Skeletal muscle cell (primary cell): ENCODE measurements at places on chromosomes 1 and 21.

DNA sequence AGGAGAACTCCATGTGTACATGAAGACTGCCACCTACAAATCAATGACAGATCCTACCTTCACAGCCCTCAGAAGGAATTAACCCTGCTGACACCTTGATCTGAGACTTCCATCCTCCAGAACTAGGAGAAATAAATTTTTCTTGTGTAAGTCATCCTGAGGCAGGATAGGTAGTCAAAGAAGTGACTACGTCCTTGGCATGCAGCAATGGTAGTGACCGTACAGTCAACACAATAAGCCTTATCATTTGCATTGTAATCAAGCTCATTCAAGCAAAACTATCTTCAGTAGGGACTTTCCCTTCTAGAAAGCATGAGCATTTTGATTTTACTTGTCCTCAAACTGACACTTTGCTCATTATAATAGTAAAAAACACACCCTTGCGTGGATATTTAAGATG lies 64.0 kb upstream of the KCNK1 start:
- no peak for DNase-seq

GRCh38 chr1:46687093-46687659 lies 15.5 kb downstream of the TEX38 start:
- no peak for DNase-seq

DNA sequence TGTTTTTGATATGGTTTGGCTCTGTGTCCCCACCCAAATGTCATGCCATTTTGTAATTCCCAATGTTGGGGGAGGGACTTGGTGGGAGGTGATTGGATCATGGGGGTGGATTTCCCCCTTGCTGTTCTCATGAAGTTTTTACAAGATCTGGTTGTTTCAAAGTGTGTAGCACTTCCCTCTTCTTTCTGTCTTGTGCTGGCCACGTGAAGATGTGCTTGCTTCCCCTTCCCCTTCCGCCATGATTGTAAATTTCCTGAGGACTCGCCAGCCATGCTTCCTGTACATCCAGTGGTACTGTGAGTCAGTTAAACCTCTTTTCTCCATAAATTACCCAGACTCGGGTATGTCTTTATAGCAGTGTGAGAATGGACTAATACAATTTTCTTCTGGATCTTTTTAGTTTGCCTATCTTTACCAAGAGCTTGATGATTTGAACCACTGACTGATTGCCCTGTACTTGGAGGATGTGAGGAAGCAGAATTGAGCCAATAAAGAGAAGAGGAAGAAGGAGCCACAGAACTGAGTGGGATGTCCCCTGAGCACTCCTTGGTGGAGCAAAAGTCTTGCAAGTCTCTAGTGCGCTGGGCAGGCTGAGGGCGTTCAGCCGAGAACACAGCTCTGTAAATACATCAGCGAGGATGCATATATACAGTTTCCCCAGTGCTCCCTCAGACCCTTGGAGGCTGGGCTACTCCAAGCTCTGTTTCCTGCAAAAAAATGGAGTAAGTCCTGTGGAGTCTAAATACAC lies 102.6 kb downstream of the CYYR1 start:
- no peak for DNase-seq

DNA sequence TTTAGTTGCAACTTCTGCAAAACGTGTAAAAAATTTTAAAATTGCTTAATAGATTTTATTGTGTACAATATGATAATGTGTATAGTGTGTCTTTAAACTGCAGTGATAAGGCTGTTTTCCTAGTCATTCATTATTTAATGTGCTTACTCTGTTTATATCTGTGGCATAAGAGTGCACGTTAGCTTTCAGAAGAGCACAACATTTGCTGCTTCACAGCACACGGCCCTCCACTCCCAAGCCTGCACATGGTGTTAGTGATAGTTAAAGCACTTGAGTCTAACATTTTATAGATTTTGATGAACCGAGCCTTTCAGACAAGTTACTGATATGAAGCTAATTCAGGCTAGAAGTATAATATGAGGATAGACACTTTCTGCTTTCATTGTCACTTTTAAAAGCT lies 120.6 kb downstream of the ADGRL2 start:
- DNase-seq, result no peak

DNA sequence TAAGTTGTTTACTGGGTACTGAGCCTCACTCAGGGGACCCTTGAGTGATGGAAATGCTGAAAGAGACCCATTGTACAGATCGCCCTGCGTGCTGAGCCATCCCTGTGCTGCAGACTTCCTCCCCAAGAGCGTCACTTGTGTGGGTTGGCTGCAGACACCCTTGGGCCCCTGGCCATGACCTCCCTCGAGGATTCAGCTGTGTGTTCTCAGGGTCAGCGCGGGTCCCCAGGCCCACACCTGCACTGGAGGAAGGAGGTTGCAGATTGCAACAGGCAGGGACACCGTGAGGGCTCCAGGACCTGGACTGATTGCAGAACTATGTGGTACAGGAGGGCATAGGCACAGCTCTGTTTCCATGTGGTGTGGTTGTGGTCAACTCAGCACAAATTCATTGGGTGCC lies 4.4 kb downstream of the SNAP47 start:
- DNase-seq, result no peak

DNA sequence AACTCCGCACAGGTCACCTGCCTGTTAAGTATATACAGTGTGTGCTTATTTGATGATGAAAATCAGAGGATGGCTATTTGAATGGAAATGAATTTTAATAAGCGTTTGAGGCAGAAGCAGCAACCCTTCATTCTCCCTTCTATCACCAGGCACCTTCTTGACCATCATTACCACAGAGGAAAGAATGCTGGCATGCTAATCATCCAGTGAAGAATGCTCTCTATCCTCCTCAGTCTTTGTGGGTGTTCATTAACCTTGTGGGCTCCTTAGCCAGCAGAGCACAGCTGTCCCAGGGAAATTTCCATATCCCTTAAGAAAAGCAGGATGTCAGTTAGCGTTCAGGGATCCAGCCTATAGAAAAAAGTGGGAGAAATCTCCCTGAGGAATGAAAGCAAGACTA lies 428.0 kb upstream of the CAMK1G start:
- DNase-seq, result no peak

DNA sequence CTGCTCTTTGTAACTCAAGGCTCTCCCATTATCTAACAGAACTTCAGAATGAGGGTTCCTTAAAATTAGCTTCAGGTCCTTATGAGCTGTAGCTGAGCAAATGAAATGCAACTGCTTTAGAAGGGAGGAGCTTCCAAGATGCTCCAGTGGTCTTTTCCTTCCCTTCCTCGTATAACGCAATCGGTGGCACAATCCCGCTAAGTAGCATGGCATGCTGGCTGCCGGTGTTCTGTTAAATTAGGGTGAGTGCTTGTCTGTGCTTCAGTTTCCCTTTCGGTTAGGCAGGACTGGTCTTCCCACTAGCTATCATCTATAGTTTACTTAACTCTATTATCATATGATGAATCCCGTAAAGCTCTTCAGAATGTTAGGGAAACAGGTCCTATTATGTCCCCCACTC lies 917 bp downstream of the KIAA0040 start:
- DNase-seq, result no peak

GRCh38 chr1:157566484-157567300 lies 14.4 kb upstream of the FCRL5 start:
- no peak for DNase-seq

GRCh38 chr1:41328780-41329640 lies 32.2 kb upstream of the FOXO6 start:
- DNase-seq, result no peak

DNA sequence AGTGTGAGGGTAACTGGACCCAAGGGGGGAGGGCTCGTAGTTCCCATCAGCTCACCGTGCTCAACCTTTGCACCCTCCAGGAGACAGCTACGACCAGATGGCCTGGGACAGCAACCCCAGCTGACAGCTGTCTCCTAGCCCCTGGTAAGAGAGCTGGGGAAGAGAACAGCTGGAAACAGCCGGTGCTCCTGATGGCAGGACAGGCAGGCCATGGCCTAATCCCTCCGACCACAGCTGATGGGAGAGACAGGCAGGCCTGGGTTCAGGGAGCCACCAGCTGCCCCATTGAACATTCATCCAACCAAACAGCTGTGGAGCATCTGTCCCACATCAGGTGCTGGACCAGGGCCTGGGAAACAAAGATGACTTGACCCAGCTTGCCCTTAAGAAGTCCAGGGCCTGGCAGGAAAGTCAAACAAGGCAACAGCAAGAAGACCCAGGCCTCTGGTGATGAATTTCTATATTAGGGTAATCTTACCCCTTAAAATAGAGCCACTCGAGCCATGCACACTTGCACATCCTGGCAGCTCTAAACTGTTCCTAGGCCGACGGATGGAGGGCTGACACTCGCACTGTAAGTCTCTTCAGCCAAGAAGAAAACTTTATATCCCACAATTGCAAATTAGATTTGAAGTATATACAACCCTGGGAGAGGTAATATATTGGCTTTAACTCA lies 12.2 kb downstream of the OLFML2B start:
- peak; percentile 77 for DNase-seq

- DNase-seq, result no peak
Measured at GRCh38 chr1:18154430-18155194, 47.0 kb downstream of the IGSF21 start.

GRCh38 chr1:214335567-214335966 lies 54.6 kb downstream of the SMYD2 start:
- DNase-seq, result no peak

GRCh38 chr1:31788825-31789256 lies 24.7 kb upstream of the ADGRB2 start:
- DNase-seq, result peak; percentile 47
